ENCODE measurements at places on chromosomes 5 and 9.

DNA sequence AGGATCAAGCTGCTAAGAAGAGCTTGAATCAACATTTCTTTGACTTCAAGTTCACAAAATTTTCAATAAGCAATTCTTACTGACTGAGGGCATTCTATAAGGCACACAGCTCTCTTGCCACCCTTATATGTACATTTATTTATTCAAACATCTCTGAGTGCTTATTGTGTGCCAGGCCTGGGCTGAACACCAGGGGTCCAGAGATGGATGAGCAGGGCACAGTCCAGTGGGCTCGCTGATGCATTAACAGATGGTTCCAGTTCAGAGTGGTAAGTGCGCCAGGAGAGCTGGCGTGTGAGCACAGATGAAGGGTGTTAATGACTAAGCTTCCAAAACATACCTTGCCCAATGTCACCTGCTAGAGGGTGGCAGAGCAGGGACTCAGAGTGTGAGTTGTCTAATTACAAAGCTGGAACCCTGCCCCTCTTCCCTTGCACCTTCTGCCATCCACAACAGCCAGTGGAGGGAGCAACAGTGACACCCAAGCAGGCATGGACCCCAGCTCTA lies 24.6 kb downstream of the ALG2 start:
- DNase-seq: no peak

GRCh38 chr9:6676254-6676921 lies 30.9 kb upstream of the GLDC start:
- no peak for DNase-seq

- no peak for DNase-seq
Observed at GRCh38 chr5:82417776-82418607, 139.8 kb upstream of the RPS23 start.

DNA sequence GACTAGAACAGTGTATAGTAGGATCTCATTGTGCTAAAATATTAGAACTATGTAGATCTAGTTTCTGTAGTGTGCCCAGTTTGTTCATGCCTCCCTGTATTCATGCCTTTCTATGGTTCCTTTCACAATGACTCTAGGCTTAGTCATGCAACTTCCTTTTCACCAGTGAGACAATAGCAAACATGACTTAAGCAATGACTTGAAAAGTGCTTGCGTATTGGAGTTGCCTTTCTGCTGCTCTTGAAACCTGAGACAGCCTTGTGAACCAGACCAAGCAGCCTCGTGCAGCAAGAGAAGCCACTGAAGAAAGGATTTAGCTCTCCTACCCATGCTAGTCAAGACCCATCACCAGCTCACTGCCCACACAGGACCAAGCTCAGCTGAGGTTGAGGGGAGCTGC lies 294.5 kb upstream of the TAS2R1 start:
- DNase-seq: no peak

DNA sequence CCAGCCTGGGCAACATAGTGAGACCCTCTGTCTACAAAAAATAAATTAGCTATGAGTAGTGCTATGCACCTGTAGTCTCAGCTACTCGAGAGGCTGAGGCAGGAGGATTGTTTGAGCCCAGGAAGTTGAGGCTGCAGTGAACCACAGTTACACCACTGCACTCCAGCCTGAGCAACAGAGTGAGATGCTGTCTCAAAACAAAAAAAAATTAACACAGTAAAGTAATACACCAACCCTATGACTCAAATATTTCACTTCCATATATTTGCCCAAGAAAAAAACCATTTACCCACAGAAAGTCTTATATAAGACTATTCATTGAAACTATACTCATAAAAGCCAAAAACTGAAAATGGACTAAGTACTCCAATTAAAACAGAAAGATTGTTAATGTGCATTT lies 16.2 kb downstream of the SMIM23 start:
- no peak for DNase-seq

DNA sequence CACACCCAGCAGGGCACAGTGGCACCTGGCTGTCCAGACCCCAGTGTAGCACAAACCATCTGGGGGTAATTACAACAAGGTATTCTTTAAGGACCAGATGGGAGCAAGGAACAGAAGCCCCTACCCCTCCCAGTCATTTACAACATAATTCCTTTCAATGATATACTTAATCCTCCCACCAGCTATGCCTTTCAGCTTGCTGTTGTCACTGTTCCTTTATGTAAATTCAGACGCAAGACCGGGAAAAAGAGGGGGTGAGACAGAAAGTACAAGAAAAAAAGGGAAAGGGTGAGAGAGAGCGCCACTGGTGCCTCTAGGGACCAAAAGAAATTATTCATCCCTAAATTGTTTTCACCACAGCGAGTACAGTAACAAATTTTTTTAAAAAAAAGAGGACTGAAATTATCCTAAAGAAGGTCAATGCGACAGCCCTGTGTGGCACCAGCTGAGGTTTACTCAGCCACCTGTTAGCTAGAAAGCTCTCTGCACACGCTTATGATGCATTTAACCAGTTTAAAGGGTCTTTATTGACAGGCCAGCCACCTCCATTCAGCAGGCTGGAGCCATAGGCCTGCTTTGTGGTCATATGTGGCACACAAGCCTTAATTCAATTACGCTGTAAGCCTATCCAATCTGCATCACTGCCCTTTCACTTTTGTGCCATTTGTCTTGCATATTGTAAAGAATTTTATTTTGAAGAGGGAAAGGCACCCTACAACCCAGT lies 210.2 kb upstream of the ISL1 start:
- no peak for DNase-seq

DNA sequence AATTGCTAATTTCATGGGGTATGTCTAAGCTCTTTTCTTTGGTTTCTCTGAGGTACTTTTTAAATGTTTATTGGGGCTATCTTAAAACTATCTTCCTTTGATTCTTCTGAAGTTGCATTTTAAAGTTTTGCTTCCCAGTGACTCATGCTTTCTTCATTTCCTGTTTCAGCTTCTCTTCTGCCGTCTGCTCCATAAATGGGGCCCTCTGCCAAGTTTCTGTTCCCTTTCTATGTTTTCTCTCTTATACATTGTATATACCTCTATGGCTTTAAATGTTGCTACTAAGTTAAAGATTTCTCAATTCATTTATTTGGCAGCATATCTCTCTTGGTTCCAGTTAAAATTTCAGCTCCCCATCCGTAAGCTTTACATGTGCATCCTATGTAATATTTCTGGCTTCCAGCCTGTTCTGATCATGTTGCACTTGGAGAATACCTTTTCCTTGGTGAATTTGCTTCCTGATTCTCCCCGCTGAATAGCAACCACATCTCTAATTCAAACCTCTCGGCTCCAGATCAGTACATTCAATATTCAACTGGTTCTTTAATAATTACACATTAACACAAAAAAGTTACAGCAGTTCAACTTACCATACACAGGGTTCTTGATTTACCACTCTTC lies 125.3 kb downstream of the ST8SIA4 start:
- no peak for DNase-seq

GRCh38 chr5:65812648-65813047 lies 90.6 kb downstream of the NLN start:
- DNase-seq: no peak

DNA sequence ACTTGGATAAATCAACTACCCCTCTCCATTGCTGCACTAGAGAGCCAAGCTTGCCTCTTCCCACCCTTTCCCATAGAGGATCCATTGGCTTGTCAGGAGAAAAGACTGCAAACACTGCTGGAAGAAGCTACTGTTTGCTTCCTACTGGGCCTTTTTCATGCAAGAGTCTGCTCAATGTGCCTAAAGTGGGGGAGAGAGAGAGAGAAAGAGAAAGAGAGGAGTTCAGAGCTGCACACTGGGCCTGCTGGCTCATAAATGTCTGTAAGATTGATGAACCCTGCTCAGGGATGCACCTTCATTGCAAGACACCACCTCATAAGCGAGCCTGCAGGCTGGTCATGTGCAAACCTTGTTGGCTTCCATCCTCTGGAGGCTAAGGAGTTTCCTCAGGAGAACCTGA lies 269.4 kb downstream of the ZNF608 start:
- DNase-seq: no peak

GRCh38 chr5:66595756-66596635 lies at the start of gene MAST4:
Gene MAST4 (plus strand): TSS chr5:66596393. CDS start chr5:66596656, 263 bp downstream.
- peak; percentile 92 for DNase-seq

DNA sequence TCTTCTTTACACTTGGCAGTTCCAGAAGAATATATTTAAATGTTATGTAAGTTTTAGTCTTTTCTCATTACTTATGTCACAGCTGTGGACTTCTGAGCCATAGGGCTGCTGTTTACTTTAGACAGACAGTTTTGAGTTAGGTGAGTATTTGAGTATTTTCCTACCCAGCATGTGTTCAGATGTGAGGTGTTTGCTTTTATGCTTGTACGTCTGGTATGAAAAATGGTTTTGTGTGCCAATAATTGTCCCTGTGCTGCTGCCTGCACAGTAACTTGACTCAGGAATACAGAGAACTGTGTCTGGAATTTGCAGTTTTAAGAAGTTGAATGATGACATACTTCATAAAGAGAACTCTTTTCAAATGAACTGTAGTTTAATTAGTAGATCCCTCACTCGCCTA lies 20.8 kb downstream of the MEGF10 start:
- no peak for DNase-seq

- no peak for DNase-seq
Observed at GRCh38 chr5:82796643-82797416, 280.4 kb downstream of the TMEM167A start.

GRCh38 chr9:130266236-130267098 lies 907 bp downstream of the HMCN2 start:
- DNase-seq: no peak

DNA sequence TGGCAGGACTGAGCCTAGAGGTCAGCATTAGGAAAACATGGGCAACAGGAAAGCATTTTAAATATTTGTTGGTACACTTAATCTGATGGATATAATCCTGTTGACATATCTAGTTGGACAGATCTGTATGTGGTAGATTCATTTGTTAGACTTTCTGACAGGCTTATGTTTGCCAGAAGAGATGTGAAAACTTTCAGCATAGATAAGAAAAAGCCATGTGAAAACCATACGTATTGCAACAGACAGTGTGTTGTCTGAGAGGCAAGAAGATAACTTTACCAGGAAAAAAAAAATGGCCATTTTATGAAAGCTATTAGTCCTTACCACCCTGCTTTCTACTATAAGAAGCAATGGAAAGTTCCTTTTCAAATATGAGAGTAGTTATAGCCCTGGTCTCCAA lies 1902.2 kb upstream of the C9orf72 start:
- no peak for DNase-seq

GRCh38 chr5:98309785-98310598 lies 463.5 kb upstream of the RGMB start:
- no peak for DNase-seq

- DNase-seq: no peak
Observed at GRCh38 chr5:37767251-37767650, 72.6 kb downstream of the GDNF start.

GRCh38 chr5:6872441-6873160 lies 159.4 kb downstream of the TENT4A start:
- no peak for DNase-seq

DNA sequence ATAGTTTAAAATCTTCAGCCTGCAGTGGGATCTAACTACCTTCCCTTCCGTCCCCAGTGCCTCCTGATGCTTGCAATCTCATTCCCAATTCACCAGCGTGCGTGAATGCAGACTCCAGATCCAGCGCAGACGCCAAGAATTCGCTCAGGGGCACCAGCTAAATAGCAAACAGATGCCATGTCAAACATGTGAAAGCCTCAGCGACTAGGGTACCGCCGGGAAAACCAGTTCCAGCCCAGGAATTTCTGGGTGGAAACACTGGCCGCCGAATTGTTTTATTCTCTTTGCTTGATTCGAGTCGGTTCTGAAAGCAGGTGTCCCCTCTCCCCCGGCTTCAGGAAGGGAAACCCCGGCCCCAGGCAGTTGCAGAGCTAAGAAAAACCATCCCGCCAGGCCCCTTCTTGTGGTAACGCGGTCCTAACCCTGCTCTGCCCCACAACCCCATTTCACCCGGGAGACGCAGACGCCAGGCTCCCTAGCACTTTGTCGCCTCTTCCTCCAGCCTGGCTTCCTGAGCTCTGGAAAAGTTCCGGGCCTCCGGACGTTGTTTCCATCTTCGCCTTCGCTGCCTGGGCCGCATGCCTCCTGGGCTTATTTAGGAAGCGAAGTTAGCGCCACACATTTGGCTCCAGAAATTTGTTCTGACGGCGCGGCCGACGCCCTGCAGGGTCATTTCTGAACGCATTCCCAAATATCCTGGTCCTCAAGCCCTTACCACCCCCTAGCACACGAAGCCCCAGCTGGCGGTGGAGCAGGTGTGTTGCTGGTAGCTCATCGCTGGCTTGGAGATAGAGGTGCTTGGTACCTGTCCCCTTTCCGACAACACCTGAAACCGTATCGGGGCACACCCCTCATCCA lies 665 bp upstream of the LVRN start:
- no peak for DNase-seq

- no peak for DNase-seq
Observed at GRCh38 chr5:150622157-150622556, 18.3 kb upstream of the SYNPO start.

GRCh38 chr5:150700246-150700593 lies 642 bp downstream of the RBM22 start:
- DNase-seq: no peak

GRCh38 chr5:157721159-157721558 lies 10.1 kb upstream of the THG1L start:
- DNase-seq: no peak

GRCh38 chr5:154243736-154244135 lies 53.2 kb downstream of the GALNT10 start:
- no peak for DNase-seq

GRCh38 chr5:39604491-39604890 lies 179.7 kb upstream of the DAB2 start:
- no peak for DNase-seq

DNA sequence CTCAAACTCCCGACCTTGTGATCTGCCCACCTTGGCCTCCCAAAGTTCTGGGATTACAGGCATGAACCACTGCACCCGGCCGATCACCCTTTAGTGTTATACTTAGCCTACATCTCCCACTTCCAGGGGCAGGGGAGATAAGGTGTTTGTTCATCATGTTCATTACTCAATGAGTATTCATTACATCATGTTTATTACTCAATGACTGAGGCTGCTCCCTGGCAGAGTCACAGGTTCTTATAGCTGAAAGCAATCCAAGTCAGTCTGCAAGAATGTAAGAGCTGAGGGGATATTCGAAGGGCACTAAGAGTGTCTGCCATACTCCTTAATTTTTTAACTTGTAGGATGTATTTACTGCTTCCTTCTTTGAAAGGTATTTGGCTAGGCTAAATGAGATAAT lies 214.2 kb downstream of the SPATA31D1 start:
- DNase-seq: no peak

DNA sequence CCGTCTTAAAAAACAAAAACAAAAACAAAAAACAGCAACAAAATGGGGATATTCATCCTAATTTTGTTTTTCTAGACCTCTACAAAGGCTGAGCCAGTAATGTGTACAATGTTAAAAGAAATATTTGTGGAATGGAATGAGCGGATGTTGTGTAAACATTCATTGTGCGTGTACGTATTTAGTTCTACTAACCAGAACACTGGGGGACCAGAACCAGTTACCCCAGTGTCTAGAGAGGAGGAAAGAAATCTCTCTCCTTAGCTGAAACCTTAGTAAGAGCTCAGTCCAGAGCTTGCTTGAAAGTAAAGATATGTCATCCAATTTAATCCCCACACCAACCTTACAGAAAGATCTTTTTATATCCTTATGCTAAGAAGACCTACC lies 106.7 kb upstream of the CPEB4 start:
- DNase-seq: no peak

- no peak for DNase-seq
Observed at GRCh38 chr5:151018846-151019245, 1.5 kb upstream of the GPX3 start.
